ENCODE measurements at places on chromosomes 7 and 10.

DNA sequence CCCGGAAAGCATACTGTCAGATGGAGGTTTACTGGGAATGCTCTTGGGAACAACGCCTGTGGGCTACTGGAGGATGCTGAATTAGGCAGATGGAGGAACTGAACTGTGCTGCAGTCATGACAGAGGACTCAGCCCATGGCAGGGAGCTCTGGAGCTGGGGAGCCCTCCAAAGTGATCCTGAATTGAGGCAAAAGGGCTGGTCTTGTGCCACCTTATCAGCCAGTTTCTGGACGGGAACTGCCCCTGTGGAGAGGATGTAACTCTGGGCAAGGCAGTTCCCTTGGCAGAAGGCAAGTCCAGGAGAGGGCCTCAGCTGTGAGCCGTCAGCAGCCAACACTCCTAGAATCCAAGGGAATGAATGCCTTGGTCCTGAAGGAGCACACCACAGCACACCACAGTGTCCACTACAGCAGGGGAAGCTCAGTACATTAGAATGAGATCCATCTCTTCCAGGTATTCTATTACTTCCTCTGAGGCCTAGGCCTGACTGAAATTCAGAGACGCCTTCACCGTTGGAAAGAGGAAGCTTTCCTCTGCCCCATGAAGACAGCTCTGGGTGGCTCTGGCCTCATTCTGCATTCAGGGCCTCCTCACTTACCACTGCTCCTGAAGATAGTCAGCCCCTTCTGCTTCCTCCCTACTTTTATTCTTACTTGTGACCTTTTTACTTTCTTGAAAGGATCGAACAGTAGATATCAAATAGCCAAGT, 139.6 kb upstream of the GPR26 start:
- no peak for DNase-seq

DNA sequence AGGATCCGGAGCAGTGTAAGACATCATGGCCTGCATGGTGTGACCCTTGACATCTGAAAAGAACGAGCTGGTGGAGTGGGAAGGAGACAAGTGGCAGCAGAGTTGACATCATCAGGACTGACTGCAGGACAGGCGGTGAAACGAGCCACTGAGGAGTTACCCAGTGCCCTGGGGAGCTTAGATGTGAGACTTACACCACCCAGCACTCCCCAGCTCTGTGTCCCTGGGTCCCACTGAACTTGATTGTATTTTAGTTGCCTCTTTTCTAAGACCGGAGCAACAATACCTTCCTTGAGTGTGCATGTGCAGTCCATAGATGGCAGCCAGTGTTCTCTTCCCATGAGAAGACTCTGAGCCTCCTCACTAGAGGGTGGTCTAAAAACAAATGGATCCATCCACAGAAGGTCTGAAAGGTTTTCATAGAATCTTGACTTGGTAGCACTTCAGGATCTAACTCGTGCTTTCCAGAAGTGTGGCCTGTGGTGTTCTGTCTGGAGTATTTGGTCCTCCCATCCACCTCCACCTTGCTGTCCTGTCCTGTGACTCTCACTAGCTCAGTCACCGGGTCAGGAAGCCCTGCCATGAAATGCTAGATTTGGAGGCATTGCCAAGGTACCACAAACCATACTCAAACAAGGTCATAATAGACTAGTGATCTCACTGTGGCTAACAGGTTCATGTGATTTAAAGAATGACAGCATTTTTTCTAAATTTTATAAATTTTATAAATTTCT, 59.0 kb downstream of the IKZF1 start:
- no peak for DNase-seq

DNA sequence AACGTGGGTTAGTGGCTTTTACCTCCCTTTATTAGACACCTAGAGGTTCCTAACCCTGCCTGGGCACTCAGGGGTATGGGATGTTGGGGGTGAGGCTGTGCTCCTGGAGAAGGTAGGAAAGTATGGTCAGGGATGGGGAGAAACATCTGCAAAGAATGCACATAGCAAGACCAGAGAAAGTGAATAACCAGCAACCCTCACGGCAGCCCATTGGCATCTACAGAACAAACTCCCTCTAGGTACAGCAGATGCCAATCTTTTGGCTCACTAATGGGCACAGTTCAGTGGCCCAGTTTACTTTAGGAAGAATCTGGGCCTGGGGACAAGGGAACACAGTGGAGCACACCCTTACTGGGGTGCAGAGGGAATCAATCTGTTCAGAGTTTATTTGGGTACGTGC, 143.9 kb downstream of the JAZF1 start:
- DNase-seq, result no peak

DNA sequence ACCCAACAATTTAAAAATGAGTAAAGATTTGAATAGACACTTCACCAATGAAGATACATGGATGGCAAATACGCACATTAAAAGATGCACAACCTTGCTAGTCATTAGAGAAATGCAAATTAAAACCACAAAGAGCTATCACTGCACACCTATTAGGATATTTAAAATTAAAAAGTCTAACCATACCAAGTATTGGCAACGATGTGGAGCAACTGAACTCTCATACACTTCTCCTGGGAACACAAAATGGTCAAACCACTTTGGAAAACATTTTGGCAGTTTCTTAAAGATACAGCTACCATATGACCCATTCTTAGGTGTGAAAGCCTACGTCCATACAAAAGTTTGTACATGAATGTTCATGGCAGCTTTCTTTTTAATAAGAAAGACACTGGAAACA, 36.1 kb downstream of the DCLRE1C start:
- DNase-seq, result no peak

DNA sequence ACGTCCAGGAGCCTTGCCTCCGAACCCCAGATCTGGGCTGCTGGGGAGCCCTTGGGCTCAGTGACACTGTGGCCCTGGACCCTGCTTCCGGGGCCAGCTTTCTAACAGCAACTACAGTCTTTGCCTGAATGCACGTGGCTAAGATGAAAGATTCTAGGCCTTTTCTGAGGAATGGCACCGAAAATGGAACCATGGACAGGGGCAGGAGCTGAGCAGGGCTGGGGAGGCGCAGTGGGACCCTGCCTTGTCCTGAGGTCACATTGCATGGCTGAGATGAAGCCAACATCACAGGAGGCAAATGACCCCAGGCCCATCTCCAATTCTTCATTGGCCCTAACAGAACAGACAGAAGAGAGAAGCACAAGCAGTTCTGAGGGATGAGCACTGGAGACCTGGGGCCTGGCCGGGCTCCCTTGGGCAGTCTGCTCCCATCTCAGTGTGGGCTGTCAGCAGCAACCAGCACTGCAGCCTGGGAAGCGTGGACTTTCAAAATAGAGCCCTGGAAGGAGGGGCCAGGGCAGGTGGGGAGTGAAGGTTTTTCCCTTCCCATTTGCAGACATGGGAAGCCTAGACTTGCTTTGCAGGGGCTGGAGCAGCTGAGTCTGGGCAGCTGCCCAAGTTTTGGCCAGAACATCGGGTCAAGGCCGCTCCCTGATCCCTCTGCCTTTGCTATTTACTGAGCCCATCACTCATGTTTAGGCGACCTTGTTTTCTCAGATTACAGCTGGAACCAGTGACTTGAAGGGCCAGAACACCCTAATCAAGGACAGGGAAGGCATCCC, 114.4 kb upstream of the TCERG1L start:
- no peak for DNase-seq

GRCh38 chr10:856416-857157, 74.9 kb downstream of the LARP4B start:
- no peak for DNase-seq

- DNase-seq, result no peak
These were observed 146.3 kb downstream of the SKIDA1 start for GRCh38 chr10:21379143-21379542.

DNA sequence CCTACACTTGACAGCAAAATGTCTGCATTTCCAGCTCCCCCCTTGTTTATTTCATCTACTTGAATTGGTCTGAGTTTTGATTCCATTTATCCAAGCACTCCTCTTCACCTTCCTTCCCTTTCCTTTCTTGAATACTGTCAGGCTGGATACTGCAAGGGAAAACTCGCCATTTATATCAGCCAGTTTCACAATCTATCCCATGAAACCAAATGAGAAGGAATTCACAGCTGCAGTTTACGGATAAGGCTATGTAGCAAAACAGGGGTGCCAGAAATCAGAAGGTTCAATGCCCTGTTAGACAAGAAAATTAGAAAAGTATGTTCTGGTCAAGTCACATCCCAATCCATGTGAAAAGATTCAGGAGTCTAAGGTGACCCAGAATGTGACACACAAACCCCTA, 28.1 kb downstream of the CCDC6 start:
- DNase-seq, result no peak

GRCh38 chr10:71213127-71213621, 804 bp downstream of the UNC5B start:
- no peak for DNase-seq

DNA sequence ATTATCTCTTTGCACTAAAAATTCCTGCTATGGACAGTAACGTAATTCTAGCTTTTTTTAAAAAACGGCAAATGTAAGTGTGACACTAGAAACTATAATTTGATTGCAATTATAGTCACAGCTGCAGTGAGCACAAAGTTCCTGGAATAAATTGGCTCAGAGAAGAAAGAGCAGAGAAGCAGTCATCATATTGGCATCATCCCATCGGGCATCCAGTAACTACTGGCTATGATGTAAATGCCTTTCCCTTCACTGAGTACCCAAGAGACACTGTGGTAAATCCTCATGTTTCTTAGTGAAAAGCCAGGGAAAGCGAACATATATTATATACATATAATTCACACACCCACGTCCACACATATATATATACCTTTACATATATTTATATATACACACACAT, 43.6 kb downstream of the PIP4K2A start:
- no peak for DNase-seq

GRCh38 chr10:72611783-72612182, 14.1 kb downstream of the MICU1 start:
- DNase-seq, result no peak

GRCh38 chr7:2445898-2446555, 30.2 kb downstream of the GRIFIN start:
- no peak for DNase-seq

DNA sequence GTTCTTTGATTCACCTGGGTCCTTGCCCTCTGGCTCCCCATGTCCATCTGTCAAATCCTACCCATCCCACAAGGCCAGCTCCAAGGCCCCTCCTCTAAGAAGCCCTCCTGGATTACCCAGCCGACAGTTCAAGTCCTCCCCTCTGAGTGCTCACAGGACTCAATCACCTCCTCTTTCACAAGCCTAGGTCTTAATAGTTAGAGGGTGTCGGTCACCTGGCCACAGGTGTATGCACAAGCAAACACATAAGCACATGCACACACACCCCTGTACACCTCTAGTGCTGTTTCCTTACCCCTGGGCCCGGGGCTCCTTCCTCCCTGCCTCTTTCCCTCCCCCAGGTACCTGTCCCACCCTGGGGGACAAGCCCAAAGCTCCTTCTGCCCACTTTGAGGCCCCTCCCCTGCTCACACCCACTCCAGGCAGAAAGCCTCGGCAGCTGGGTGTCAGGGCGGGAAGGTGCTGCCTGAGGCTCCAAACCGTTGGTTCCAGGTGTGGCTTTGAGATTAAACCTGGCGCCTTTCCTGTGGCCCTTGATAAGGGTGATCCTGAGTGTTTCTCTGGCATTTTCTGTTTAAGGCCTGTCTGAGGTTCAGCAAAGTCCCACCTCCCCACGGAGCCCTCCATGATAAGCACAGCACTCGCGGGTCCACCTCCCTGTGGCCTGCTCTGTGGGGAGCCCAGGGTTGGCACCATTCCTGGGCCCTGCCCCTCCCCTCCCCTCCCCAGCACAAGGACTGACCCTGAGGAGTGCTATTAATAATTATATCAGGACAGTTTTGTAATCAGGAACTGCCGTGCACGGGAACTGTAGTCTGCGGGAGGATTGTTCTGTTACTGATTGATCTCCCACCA, 14.6 kb upstream of the AQP1 start:
- no peak for DNase-seq

DNA sequence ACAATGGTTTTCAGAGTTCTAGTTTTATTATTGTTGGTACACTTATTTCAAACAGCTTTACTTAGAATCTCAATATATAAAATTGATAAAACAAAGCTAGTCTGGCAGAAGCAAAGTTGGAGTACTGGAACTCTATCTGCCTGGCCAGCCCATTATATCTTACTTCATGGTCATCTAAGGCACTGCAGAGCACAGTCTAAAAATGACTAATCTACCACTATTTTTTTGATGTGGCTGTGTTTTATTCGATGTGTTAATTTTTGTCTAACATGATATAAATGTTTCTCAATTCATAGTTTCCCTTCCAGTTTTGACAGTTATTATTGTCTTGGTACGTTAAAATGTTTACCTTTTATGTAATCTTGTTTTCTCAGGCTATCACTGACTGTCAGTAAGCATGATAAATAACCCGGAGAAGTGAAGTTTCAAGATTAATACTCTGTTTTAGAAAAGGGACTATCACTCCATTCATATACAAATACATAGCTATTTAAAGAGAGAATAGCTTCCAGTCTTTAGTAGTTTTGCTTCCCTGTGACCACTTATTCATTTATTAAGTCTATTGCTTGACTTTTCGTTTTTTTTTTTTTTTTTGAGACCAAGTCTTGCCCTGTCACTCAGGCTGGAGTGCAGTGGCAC, 60.6 kb upstream of the CSTF2T start:
- DNase-seq, result no peak

DNA sequence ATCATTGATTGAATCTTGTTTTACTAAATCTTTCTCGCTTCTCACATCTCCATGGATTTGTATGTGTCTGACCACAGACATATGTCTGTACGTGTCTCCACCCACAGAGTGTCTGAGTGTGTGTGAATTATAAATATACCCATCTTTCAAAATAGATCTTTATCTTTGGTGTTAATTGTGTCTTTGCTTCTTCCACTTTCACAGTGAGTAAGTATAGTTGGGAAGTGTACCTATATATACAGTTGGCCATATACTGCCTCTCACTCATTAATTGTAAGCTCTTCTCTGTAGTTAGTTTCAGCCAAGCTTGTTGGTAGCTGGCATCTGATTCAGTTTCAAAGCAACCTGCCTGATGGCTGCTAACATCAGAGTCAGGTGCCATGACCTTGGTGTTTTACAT, 18.4 kb downstream of the EEPD1 start:
- no peak for DNase-seq

GRCh38 chr10:86965986-86966654, 2.2 kb upstream of the ADIRF start:
- DNase-seq, result no peak

DNA sequence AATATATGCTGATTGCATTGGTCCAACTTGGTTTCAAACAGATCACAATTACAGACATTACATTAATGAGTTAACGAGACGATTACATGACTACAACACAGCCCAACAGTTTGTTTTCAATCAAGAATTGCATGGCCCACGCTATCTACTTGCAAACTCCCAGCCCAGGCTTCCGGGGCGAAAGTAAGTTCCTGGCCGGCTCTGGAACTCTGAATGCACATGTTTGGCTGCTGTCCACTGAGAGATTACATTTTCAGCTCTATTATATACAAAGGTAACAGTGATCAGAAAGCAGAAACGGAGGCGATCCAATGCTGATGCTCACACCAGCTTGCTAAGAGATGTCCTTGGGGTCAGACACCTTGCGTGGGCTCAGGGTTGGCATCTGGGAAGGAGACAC, 206.3 kb downstream of the FANK1 start:
- DNase-seq, result no peak

DNA sequence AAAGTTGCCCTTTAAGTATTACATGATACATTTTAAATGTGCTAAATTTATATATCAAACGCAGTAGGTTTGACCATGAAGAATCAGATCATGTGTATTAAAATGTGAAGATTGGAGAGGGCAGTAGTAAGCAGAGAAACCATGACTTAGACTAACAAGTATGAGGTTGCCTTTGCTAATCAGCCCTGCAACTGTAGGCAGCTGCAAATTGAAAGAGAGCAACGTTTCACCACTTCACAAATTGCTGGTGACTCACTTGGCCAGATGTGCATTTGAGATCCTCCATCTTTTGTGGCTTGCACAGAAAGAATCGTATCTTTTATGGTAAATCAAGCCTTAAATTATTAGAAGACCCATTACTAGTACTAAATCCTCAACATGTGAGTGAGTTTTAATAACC, 10.1 kb upstream of the SEMA3A start:
- no peak for DNase-seq
